Psoas muscle (tissue), 8 donors: ENCODE measurements at places on chromosomes 12 and 14. TPM values are rescaled to one million over a fixed set of nuclear protein-coding genes. Genes with fewer than 3 reads are reported as not detected.

Gene HELB
- polyA plus RNA-seq: 0.25 TPM

Gene SLC5A8
- polyA plus RNA-seq: not detected

Gene KRT7
- 2.2 TPM for polyA plus RNA-seq

Gene INHBC
- polyA plus RNA-seq: not detected

Gene CCDC197
- 0.61 TPM for polyA plus RNA-seq

Gene FAM181A
- polyA plus RNA-seq: 0.32 TPM

Gene MAP1LC3B2
- polyA plus RNA-seq: 4.3 TPM

Gene EFS
- polyA plus RNA-seq: 0.98 TPM

GRCh38 chr12:6606331-6607131 lies 648 bp downstream of the CHD4 start:
- DNase-seq: peak; percentile 82

GRCh38 chr14:24289649-24290280 lies 9.8 kb downstream of the DHRS1 start:
- DNase-seq: no peak

- DNase-seq: peak; percentile 87
These were observed 32.9 kb downstream of the SYNE3 start for GRCh38 chr14:95483309-95484165.

- DNase-seq: no peak
These were observed 7.7 kb downstream of the ZNF605 start for GRCh38 chr12:132948146-132949066.

GRCh38 chr12:104669089-104669721 lies 212.5 kb downstream of the CHST11 start:
- no peak for DNase-seq

DNA sequence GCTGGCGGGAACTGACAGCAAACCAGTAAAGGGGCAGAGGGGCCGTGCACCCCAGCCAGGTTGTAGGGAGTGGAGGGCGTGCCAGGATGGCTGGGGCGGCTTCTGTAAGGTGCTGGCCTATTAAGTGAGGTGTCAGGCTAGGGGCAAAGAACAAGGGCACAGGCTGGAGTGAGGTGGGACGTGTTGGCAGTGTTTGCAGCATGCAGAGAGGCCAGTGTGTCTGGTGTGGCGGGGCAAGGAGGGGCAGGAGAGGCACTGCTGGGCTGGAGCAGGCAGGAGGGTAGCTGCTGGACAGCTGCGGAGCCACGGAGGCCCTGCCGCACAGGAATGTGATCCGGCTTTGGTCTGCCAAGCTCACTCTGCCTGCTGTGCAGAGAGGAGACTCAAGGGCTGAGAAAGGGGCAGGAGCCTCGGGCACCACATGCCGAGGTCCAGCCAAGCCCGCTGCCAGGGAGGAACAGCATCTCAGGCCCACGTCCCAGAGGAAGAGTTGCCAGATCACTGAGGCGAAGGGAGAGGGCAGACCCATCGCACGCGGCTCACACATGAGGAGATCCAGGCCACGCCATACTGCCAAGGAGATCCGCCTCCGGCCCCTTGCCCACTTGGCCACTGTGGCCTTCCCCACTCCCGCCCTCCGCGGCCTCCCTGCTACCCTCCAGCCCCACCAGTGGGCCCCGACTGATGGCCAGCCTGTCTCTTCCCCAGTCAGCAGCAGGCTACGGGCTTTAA lies 46.8 kb downstream of the AMN start:
- DNase-seq: peak; percentile 27

DNA sequence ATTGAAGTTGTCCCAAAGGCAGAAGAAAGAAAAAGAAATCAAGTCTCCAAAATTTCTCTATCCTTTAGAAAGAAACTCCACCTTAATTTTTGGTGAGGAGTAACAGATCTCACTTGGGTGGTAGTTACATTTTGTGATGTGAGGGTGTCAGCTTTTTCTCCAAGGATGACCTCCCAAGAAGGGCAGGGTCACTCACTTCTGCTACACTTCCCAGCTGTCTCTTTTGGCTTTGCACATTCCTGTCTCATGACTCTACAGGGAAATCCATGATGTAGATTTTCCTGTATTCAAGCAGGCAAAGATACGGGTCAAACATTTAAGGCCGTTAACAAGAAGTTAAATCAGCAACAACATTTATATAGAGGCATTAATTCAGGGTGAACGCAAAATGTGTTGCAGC lies 1016.4 kb downstream of the NRXN3 start:
- DNase-seq: no peak

DNA sequence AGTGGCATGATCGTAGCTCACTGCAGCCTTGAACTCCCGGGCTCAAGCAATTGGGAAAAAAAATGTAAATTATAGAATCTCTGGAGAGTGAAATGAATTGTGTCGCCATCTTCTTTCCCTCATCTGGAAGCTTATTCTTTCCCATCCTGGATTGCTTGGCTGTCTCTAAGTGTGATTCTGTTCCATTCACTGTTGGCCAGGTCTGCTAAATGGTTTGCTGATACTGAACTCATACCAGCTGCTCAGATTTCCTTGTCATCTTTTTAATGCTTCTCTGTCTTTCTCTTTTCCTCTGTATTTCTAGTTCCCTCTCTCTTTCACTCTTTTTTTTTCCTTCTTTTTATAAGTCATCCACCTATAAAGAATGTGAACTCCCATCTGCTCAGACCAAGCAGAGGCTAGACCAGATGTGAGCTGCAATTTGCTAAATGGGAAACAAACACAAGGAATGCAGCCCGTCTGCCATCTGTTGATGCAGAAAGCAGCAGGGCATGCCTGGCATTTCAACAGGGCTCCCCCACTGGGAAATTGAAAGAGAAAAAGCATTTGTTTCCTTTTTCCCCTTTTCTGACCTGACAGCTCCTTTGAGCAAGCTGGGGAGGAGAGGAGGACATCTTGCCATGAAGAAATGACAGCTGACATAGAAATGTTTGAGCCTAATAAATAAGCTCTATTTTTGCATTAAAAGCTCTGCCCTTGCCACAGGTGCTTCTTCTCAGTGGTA lies 1823.6 kb upstream of the FLRT2 start:
- DNase-seq: no peak

DNA sequence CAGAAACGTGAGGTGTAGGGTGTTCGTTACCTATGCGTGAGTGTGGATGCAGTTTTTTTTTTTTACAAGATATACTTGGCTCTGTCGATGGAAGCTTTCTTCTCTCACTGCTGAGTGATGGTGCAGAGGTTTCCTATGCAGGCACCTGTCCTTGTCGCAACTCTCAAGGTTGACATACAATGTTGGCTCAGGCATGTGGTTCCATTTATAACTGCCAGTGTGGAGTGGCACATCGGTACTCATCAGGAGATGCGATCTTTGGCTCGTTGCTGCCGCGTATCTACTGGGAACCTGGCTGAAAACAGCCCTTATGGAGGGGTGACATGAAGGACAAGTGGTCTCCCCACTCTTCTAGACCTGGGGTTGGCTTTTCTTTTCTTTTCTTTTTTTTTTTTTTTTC lies 109.0 kb downstream of the ZNF664 start:
- DNase-seq: no peak

GRCh38 chr12:86727160-86727559 lies 471.0 kb upstream of the MGAT4C start:
- no peak for DNase-seq

GRCh38 chr14:100738704-100739131 lies 12.0 kb downstream of the DLK1 start:
- DNase-seq: no peak

DNA sequence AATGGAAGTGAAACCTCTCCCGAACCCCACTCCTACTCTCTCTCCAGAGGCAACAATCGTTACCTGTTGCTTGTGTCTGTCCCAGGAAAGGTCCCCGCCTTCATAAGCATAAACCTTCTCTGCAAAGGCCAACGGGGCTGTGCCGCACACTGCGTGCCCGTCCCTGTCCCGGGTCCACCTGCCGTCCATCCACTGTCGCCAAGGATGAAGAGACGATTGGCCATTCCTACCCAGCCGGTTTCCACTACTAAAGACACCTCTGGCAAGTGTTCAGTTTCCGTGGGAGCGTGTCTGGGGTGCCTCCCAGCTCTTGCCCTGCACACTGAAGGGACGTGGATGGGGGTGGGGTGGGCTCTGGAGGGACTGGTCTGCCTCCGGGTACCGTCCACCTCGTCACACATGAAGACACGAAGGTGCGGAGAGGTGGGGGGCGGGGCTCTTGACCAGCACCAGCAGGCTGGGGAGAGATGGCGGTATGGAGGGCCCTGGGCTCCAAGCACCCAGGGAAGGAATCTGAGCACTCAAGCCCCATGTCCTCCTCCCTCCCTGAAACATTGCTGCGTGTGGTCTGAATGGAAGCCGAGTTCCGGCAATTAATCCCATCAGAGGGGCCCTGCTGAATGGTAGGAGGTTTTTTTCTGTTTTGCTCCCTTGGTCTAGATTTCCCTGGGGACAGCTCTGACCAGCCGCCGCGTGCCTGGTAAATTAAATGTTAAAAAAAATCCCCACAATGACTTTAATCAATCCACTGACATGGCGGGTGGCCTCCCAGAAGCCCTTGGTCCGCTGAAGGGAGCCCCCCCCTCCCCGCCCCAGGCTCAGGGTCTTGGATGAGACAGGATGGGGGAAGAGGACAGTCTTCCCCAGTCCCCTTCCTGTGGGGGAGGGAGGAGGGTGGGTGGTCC lies 4.1 kb upstream of the KIF26A start:
- peak; percentile 12 for DNase-seq

- no peak for DNase-seq
These were observed 32.4 kb downstream of the CHGA start for GRCh38 chr14:92955381-92955780.
